Muscle of leg (tissue), 16 donors: ENCODE measurements at places on chromosomes 12 and 14. TPM values are rescaled to one million over a fixed set of nuclear protein-coding genes. Genes with fewer than 3 reads are reported as not detected.

Gene ESPL1
- 4.0 TPM for total RNA-seq

Gene PRPH
- total RNA-seq, result 1.4 TPM

Gene MARS1
- total RNA-seq, result 82.0 TPM

Gene CCDC88C
- 12.5 TPM for total RNA-seq

Gene NELL2
- 1.5 TPM for total RNA-seq

Gene MIPOL1
- 10.5 TPM for total RNA-seq

Gene OTUB2
- total RNA-seq, result 0.93 TPM

- no peaks in the 10 kb centered on the region for H3K36me3 ChIP-seq
- no peak for DNase-seq
- H3K4me1 ChIP-seq, result no peaks in the 10 kb centered on the region
These were observed 10.0 kb upstream of the PPP4R3A start for GRCh38 chr14:91520138-91520537.

GRCh38 chr14:63524537-63525155, 18.5 kb downstream of the PPP2R5E start:
- no peak for DNase-seq
- no peak overlapping the region for H3K4me3 ChIP-seq
- no peak overlapping the region for H3K27ac ChIP-seq
- H3K4me1 ChIP-seq, result no peaks in the 10 kb centered on the region
- H3K27me3 ChIP-seq, result no peaks in the 10 kb centered on the region

GRCh38 chr12:55702861-55703260, 4.8 kb downstream of the ITGA7 start:
- peak overlapping the region; percentile 11 for H3K4me3 ChIP-seq
- no peak for DNase-seq
- H3K27ac ChIP-seq, result peak overlapping the region; percentile 94

DNA sequence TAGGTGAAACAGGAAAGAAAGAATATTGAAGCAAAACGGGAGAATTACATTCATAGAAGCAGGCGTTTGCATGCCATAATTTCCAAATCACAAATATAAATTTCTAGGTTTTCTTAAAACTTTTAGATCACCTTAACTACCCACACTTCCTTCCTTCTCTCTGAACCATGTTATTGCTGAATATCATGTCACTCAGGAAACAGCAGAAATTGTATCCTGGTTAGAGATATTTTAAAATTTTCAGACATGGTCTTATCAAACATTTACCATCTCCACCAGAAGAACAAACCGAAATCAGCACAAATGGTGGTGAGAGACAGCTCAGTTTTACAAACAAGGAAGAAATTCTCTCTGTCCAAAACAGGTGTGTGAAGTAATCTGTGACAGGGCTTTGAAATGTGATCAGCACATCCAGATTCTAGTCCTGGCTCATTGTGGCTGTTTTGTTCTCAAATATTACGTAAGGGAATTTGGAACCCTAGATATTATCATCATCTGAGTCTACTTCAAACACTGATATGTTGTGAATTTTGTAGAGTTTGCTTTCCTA, 16.3 kb downstream of the TESPA1 start:
- H3K4me3 ChIP-seq, result no peak overlapping the region
- no peaks in the 10 kb centered on the region for H3K36me3 ChIP-seq
- no peak overlapping the region for H3K27ac ChIP-seq

DNA sequence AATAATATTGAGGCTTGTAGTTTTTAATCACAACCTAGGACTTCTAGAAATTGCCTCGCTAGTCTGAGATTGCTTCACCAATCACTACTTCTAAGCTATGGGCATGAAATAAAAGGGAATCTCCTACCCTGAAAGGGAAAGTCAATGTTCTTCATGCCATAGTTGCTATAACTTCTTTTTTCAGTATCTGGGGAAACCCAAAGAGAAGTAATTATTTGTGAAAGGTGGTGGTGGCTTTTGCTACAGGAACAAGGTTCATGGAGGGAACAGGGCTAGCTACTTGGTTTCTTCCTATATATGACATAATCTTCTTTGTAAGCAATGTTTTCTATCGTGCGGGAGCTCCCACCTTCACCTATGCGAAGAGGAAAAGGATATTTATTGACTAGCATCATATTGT, 61.6 kb upstream of the DNM1L start:
- peaks cover 35% of the 10 kb centered on the region for H3K36me3 ChIP-seq
- H3K27ac ChIP-seq, result no peak overlapping the region
- no peaks in the 10 kb centered on the region for H3K27me3 ChIP-seq
- H3K4me3 ChIP-seq, result no peak overlapping the region
- no peak for DNase-seq
- H3K4me1 ChIP-seq, result no peaks in the 10 kb centered on the region

- no peak overlapping the region for H3K27ac ChIP-seq
- H3K4me1 ChIP-seq, result no peaks in the 10 kb centered on the region
- H3K27me3 ChIP-seq, result no peaks in the 10 kb centered on the region
These were observed 91.3 kb downstream of the RPS29 start for GRCh38 chr14:49494836-49495235.

DNA sequence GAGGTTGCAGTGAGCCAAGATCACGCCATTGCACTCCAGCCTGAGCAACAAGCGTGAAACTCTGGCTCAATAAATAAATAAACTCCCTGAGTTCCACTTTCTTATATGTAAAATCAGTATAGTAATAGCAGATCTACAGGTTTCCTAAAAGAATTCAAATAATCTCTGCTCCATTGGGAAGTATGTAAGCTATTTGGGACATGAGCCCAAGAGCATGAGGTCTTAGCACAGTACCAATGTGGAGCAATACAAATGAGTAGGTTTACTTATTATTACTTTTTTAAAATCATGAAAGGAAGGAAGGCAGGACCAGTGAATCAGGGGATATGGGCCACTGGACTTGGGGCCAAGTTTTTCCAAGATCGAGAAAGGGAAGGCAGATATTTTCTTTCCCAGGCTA, 216.9 kb upstream of the DIO2 start:
- H3K27ac ChIP-seq, result no peak overlapping the region
- no peak for DNase-seq
- H3K4me3 ChIP-seq, result no peak overlapping the region

GRCh38 chr14:56040121-56040520, 78.1 kb upstream of the PELI2 start:
- H3K4me3 ChIP-seq, result no peak overlapping the region
- H3K27me3 ChIP-seq, result no peaks in the 10 kb centered on the region
- H3K27ac ChIP-seq, result no peak overlapping the region
- H3K4me1 ChIP-seq, result no peaks in the 10 kb centered on the region

- H3K4me1 ChIP-seq, result peaks cover 19% of the 10 kb centered on the region
- H3K27me3 ChIP-seq, result peaks cover 47% of the 10 kb centered on the region
- no peaks in the 10 kb centered on the region for H3K36me3 ChIP-seq
- DNase-seq, result peak; percentile 70
- H3K4me3 ChIP-seq, result peak overlapping the region; percentile 40
These were observed 673 bp upstream of the TTC9 start for GRCh38 chr14:70640938-70641547.

GRCh38 chr14:55530464-55530863, 49.5 kb upstream of the KTN1 start:
- no peak overlapping the region for H3K4me3 ChIP-seq
- DNase-seq, result no peak
- H3K27me3 ChIP-seq, result peaks cover 2% of the 10 kb centered on the region
- no peaks in the 10 kb centered on the region for H3K36me3 ChIP-seq
- H3K4me1 ChIP-seq, result peaks cover 4% of the 10 kb centered on the region

- no peak overlapping the region for H3K4me3 ChIP-seq
- DNase-seq, result no peak
- H3K27ac ChIP-seq, result no peak overlapping the region
- no peaks in the 10 kb centered on the region for H3K27me3 ChIP-seq
These were observed 83.2 kb upstream of the SSTR1 start for GRCh38 chr14:38124506-38124905.

- H3K4me3 ChIP-seq, result no peak overlapping the region
- no peak for DNase-seq
- H3K36me3 ChIP-seq, result no peaks in the 10 kb centered on the region
- H3K27me3 ChIP-seq, result no peaks in the 10 kb centered on the region
- H3K4me1 ChIP-seq, result peaks cover 12% of the 10 kb centered on the region
- no peak overlapping the region for H3K27ac ChIP-seq
These were observed 144.5 kb upstream of the PLEKHG7 start for GRCh38 chr12:92558215-92558773.

DNA sequence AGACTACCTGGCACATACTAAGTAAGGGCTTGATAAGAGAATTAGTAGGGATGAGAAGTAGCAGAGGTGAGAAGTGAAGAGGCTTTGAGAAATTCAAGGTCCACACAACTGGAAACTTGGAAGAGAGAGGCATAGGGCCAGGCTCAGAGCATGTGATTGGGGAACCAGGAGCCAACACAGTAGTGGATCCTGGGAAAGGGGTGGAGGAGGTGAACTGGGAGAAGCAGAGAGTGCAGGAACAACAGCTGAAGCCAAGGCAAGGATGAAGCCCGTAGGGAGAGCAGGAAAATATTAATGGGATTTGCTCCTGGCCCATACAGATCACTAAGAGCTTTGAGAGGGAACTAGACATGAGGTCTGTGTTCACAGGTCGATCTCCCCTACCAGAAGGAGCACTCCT, 1.4 kb upstream of the ITGB7 start:
- peaks cover 14% of the 10 kb centered on the region for H3K4me1 ChIP-seq
- no peak overlapping the region for H3K27ac ChIP-seq
- no peak overlapping the region for H3K4me3 ChIP-seq
- peak; percentile 83 for DNase-seq
- peaks cover 33% of the 10 kb centered on the region for H3K36me3 ChIP-seq

DNA sequence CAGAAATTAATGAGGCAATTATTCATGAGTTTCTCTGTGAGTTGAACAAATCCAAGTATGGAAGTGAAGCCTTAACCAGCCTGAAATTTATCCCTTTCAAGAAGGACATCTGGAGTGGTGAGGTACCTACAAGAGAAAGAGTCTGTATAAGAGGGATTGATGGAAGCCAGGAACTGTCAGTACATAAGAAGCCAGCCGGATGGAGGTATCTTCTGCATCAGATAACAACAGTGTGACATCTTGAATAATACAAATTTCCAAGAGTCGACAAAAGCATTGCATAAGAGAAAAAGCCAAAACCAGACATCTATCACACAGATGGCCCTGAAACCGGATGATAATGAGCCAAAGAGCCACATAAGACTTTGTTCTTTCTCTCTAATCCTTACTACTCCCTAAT, 781.2 kb downstream of the FLRT2 start:
- DNase-seq, result peak; percentile 14
- no peaks in the 10 kb centered on the region for H3K36me3 ChIP-seq
- H3K27ac ChIP-seq, result no peak overlapping the region

- peaks cover 31% of the 10 kb centered on the region for H3K4me1 ChIP-seq
- no peak overlapping the region for H3K4me3 ChIP-seq
- peaks cover 29% of the 10 kb centered on the region for H3K27me3 ChIP-seq
These were observed 59.3 kb downstream of the C14orf132 start for GRCh38 chr14:96098309-96098998.

- H3K4me3 ChIP-seq, result no peak overlapping the region
- no peak overlapping the region for H3K27ac ChIP-seq
- peak; percentile 15 for DNase-seq
- no peaks in the 10 kb centered on the region for H3K27me3 ChIP-seq
- H3K4me1 ChIP-seq, result peaks cover 3% of the 10 kb centered on the region
- peaks cover 30% of the 10 kb centered on the region for H3K36me3 ChIP-seq
These were observed 32.9 kb downstream of the FBXW8 start for GRCh38 chr12:116943419-116944372.

DNA sequence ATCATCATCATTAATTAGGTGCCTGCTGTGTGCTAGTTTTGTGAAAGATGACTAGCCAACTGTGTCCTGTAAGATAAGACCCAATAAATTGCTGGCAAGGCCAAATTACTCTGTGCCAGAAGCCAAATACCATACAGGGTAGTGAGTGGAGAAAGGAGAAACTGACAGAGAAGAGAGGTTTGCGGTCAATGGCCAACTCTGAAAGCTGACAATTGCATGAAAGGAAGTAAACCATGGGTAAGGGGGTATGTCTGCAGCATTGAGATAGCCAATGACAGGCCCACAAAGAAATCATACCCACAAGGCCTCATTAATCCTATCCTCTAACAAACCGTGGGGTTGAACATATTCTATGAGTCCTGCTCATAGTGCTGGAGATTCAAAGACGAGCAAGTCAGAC, 236.6 kb upstream of the CCDC196 start:
- no peaks in the 10 kb centered on the region for H3K4me1 ChIP-seq
- H3K27me3 ChIP-seq, result no peaks in the 10 kb centered on the region
- H3K27ac ChIP-seq, result no peak overlapping the region
- DNase-seq, result no peak
- H3K4me3 ChIP-seq, result no peak overlapping the region

GRCh38 chr12:85617307-85618091, 218.7 kb downstream of the RASSF9 start:
- no peak overlapping the region for H3K27ac ChIP-seq
- no peak overlapping the region for H3K4me3 ChIP-seq
- DNase-seq, result no peak
- H3K27me3 ChIP-seq, result no peaks in the 10 kb centered on the region
- H3K36me3 ChIP-seq, result no peaks in the 10 kb centered on the region

DNA sequence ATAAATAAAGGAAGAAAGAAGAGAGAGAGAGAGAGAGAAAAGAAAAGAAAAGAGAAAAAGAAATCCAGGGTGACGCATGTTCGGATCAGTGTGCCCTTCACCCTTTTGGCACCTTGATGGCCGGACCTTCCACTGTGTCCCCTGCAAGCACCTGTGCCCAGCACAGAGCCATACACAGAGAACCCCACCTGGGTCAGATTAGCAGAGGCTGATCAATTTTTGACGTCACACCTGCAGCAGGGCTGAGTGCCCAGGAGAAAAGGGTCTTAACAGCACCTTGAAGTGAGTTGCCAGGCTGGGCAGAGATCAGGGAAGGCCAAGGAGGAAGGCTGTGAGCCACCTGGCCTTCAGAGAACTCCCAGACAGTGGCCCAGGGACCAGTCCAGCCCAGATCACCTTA, 114.4 kb downstream of the CALM1 start:
- no peak for DNase-seq
- H3K4me1 ChIP-seq, result peaks cover 42% of the 10 kb centered on the region
- peaks cover 5% of the 10 kb centered on the region for H3K27me3 ChIP-seq
- H3K4me3 ChIP-seq, result no peak overlapping the region

DNA sequence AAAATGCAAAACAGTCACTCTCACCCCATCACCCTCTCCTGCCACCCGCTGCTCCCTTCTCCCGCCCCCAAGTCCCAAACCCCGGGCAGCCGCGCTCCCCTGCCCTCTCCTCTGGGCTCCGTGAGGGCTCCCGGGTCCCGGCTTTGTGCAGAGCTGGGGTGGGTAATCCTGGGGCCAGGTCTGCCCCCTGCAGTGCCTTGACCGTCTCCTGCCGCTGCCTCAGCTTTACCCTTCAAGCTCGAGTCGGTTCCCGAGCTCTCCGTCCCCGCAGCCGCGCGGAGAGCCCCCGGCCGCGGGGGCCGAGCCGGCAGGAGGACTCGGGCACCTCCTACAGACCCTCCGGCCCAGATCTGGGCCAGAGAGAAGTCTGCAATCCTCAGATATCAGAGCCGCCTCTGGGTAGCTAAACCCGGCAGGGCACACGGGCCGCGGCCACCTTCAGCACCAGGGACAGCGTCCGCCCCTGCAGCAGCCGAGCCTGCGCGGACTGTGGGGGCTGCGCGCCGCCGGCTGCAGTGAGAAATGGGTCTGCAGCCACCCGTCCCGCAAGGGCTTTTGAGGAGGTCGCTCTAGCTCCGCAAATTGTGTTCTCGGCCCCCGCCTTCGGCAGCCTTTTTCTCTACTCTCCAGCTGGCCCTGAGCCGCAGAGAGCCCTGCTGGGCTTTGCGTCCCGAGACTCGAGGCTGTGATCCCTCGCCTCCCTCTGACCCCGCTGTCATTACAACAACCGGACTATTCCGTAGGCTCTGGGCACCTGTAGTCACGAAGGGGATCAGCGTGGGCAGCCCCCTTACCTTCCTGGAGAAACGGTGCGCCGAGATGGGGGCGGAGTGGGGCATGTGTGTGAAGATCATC, 1.2 kb downstream of the PRMT8 start:
- H3K36me3 ChIP-seq, result no peaks in the 10 kb centered on the region
- peaks cover 11% of the 10 kb centered on the region for H3K4me1 ChIP-seq
- peak; percentile 77 for DNase-seq
- H3K4me3 ChIP-seq, result no peak overlapping the region
- H3K27me3 ChIP-seq, result peaks cover 69% of the 10 kb centered on the region
